NCI-H1105 treated with DMSO at 0.1 percent for 48 hours (cell line): ENCODE measurements at places on chromosomes 6 and 20.

- no peak for DNase-seq
These were observed 687.7 kb upstream of the MARCKS start for GRCh38 chr6:113169484-113169883.

GRCh38 chr6:152637296-152638047 lies at the start of gene SYNE1:
Gene SYNE1, minus strand, starts transcription at chr6:152637362. Its CDS starts 9,031 bp downstream, at chr6:152628331.
- no peak for DNase-seq

DNA sequence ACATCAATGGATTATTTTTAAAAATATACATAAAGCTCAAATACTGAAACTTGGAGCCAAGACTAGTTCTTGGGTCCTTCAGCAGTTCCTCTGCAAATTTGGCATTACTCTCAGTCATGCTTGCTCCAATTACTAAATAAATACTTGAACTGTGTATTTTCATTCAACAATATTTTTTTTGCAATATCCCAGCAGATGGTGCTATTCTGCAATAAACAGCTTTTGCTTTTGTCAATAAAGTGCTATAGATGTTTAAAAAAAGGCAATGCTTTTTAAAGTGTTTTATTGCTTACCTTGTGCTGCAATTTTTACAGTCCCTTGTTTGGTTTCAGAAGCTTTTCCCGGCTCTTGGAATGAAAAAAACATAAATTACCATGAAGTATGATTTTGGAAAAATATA lies 243.4 kb downstream of the TRDN start:
- peak; percentile 95 for DNase-seq

DNA sequence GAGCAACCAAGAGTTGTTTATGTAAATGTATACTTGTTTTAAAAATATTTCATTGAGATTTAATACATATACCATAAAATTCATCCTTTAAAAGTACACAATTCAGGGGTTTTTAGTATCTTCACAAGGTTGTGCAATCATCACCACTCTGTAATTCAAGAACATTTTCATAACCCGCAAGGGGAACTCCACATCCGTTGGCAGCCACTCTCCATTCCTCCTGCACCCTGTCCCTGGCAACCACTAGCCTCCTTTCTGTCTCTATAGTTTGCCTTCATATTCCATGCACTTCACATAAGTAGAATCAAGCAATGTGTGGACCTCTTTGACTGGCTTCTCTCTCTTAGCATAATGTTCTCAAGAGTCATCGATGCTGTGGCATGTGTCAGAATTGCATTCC lies 104.2 kb upstream of the PDE10A start:
- no peak for DNase-seq

DNA sequence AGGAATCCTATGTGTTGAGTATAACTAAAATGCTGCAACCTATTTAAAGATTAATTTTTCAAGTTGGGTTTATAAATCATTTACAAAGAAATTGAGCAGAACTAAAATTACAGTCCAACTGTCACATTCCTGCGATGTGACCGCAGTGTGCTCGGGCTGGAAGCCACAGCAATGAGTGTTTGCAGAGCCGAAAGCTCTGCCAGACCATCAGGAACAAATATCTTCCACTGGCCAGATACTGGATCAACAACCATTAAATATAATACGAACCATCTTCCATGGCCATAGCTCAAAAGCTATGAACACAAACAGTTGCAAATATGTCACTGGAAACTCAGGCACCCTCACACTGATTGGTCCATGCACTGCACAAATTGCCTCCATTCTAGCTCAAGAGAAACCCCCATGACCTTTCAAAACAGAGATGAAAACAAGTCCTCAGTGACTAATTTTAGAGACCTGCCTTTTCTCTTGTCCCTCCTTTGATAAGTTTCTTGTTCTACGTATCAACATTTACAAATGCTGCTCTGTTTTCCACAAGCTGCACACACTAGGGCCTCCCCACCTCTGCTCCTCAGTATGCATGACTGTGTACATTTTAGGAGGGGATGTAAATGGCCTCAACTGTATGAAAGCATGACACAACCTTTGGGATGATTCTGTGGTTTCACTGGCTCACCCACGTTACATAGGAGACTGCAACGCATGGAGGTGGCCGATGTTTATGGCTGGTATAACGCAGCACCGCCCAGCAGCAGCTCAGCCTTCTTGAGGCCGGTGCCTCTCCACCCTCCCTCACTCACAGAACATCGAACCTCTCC lies 171.7 kb downstream of the WDR27 start:
- DNase-seq: no peak

GRCh38 chr20:5548107-5548506 lies 202.1 kb upstream of the SHLD1 start:
- DNase-seq: no peak

DNA sequence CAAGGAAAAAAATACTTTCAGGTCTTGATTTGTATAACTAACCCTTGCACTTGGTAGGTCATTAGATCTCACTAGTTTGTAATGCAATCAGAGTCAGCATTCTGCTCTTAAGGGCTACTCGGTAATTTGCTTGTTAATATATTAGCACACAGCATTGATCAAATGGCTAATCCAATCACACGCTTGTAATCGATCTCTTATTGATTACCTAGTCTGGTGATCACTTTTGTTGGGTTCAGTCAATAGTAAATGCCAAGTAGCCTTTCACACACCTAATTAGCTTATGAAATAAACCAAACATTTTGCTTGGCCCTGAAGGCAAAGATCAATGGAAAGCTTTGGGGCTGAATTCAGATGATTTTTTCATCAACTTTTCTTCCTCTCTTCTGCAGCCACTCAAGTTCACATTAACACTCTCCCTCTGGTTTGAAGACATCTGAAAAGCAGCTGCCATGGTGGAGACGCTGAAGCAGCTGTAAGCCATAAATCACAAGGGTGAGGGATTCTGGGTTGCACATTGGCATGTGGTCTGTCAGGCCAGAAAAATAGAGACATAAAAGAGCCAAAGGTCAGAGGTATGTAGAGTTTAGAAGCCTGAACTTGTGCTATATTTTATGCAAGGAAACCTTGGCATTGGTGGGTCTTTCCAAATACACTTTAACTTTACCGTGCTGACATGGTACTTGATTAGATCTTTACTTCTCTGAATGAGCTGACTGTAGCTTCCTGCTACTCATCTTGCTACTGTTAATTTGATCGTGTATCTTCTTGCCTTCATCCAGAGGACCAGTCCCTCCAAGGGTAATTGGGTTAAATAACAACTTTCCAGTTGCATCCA lies 234.4 kb downstream of the SIM1 start:
- no peak for DNase-seq

- peak; percentile 54 for DNase-seq
These were observed 1.7 kb downstream of the AFDN start for GRCh38 chr6:167828325-167828956.

DNA sequence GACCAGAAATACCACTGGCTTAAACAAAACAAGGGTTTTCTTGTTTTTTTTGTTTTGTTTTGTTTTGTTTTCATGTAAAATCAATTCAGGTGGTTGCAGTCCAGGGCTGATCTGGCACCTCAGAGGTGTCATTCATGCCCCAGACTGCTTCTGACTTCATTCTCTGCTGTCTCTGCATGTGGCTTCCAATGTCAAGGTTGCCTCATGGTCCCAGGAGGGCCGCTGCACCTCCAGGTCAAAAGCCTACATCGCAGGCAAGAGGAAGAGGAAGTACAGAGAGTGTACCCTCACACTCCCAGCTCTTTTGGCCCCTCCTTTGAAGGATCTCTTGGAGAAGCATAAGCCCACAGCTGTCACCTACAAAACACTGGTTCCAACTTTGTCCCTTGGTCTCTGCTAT lies 1.4 kb upstream of the BTN3A1 start:
- DNase-seq: no peak

GRCh38 chr6:16157909-16158308 lies 29.0 kb downstream of the MYLIP start:
- DNase-seq: peak; percentile 91

GRCh38 chr6:44257025-44257752 lies at the start of gene SLC35B2:
Gene SLC35B2, minus strand, starts transcription at chr6:44257528. Its CDS starts 118 bp downstream, at chr6:44257410.
- DNase-seq: peak; percentile 78

GRCh38 chr6:15399641-15400470 lies 154.0 kb downstream of the JARID2 start:
- DNase-seq: peak; percentile 79

GRCh38 chr6:15950962-15951569 lies 177.8 kb upstream of the MYLIP start:
- DNase-seq: no peak

DNA sequence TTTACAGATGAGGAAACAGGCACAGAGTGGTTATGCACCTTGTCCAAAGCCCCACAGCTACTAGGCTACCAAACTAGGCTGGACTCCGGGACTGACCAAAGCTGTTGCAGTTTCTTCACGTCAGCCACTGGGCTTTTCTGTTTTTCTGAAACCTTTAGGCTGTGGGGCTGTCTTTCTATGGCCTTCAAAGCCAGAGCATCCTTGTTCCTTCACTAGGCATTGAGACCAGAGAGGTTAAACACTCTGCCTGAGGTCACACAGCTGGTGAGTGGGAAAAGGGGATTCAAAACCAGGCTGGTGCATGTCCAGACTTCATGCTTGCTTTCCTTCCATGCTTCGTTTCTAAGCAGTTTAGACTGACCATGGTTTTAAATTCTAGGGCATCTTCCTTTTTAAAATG lies 97.5 kb upstream of the KCNG1 start:
- no peak for DNase-seq

- DNase-seq: no peak
These were observed 191.2 kb downstream of the BCAS1 start for GRCh38 chr20:53879048-53879684.

DNA sequence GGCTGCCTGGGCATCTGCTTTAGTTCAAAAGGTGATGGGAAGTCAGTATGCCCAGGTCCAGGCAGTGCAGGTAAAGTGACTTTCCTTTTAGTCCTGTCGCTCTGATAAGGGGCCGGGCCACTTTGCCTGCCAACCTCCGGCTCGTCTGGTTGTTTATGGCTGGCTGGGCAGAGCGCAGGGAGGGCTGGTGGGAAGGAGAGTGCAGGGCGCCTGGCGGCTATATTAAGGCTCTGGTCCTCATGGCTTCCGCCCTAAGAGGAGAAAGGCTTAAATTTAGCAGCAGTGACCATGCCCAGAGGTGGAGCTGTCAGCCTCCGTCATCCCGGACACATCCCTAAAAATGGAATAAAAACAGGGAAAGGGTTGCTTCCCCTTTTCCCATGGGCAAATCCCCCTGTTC lies 14.6 kb downstream of the GATA5 start:
- no peak for DNase-seq

- DNase-seq: no peak
These were observed 267.1 kb upstream of the SGK1 start for GRCh38 chr6:134584847-134585516.

DNA sequence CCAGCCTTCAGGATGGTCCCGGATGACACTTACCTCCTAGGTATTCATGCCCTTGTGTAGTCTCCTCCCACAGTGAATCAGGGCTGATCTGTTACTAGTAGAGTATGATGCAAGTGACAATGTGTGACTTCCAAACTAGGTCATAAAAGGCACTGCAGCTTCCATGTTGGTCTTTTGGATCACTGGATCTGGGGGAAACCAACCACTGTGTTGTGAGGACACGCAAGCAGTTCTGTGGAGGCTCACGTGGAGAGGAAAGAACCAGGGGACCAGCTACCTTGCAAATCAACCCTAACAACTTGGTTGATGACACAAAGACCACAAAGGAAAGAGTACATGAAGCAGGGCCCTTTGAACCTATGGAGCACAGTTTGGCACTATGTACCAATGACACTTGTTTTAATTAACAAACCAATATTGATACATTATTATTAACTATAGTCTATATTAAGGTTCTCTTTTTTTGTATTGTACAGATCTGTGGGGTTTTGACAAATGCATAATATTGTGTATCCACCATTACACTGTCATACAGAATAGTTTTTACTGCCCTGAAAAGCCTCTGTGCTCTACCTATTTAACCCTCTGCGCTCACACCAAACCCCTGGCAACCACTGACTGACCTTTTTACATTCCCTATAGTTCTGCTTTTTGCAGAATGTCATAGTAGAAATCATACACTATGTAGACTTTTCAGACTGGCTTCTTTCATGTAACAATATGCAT lies 16.3 kb upstream of the SDCBP2 start:
- DNase-seq: no peak

DNA sequence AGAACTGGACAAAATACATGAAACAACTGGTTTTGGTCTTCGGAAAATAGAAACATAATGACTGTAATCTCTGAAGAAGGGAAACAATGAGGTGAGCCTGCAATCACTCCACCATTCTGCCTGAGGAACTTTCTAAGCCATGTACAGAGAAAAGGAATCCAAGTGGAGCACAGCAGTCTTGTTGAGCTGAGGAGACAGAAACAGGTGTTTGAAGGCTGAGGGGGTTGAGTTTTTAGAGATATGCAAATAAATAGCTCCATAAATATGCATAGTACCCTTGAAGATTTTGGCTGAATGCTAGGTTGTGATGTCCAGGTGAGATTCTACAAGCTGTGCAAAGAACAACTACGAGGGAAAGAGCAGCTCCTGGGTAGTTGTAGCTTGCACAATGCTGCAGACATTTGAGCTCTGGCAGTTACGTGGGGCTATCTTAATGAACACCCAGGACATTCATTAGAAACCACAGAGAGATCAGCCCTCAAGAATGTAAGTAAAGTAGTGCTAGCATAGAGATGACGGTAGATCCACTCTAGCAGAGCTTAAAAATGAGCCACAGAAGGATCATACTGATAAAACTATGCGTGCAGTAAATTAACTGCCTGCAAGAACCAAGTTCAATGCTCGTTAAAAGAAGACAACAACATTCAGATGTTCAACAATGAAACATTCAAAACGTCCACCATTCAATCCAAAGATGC lies 24.3 kb downstream of the TUBB2B start:
- no peak for DNase-seq

DNA sequence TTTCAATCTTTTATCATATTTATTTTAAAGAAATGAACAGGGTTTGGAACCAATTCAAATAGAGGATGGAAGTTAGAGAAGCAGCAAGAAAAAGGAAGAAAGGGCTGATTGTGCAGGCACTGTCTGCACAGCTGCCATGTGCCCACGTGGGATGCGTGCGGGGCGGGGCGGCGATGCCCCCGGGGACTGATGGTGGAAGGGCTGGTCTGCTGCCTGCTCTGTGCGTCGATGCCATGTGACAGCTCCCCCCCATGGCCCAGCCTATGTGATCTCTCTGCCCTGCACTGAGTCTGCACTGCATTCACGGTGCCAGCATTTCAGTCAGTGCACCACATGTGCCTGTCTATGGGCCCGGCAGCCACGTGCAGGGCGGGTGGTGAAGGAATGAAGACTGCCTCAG lies 96.4 kb downstream of the IRF4 start:
- DNase-seq: no peak

- DNase-seq: no peak
These were observed 232.1 kb upstream of the TENT5A start for GRCh38 chr6:81984599-81984998.

GRCh38 chr20:49685809-49686208 lies 27.9 kb downstream of the B4GALT5 start:
- DNase-seq: no peak

- DNase-seq: no peak
These were observed 167.7 kb upstream of the BMP5 start for GRCh38 chr6:56043076-56043475.
